ENCODE measurements at places on chromosomes 11 and 22.

GRCh38 chr11:86873573-86874083 lies 73.3 kb downstream of the PRSS23 start:
- DNase-seq = no peak

DNA sequence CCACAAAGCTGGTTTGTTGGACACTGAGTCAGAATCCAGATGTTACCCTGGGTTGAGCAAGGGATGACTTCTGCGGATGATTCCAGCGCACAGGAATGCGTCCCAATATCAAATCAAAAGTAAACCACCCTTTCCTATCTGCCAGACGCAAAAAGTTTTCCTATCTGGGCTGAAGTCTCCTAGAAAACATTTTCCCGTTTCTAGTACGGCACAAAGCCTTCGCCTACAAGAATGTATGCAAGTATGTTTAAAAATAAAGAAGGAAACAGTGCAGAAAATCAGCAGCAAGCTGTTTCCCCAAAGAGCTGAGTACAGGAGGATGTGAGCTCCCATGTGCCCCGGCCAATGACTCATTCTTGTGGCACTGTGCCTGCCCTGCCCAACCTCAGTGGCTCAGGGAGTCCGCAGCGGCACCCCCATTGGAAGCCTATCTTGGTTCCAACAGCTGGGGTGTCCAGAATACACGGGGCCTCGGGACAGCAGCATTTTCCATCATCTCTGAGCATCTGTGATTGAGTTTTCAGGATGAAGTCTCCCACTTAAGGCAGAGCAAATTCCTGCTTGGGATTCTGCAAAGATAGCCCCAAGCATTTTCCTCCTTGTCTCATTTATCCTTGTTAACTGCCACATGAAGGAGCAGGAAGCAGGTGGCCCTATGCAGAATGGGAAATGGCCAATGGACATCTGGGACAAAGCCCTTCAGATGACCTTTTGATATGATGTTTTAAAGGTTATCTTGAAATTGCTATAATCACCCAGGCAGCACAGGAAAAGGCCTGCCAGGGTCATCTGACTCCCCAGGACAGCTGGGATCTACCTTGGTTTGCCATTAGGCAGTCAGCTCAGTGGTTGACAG lies 17.5 kb downstream of the KCNJ5 start:
- peak; percentile 91 for DNase-seq

- no peak for DNase-seq
Measured at GRCh38 chr22:42639541-42640241, 710 bp downstream of the ATP5MGL start.

- no peak for DNase-seq
Measured at GRCh38 chr11:14902650-14903350, 10.8 kb upstream of the CYP2R1 start.

DNA sequence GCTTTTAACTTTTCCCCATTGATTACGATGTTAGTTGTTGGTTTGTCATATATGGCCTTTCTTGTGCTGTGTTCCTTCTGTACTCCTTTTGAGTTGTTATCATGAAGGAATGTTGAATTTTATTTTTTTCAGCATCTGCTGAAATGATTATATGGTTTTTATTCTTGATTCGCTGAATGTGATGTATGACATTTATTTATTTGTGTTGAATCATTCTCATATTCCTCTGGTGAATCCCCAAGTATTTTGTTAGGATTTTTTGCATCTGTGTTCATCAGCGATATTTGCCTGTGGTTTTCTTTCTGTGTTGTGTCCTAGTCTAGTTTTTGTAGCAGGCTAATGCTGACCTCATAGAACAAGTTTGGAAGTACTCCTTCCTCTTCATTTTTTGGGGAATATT lies 78.2 kb downstream of the GGT1 start:
- no peak for DNase-seq

GRCh38 chr11:73999581-74000306 lies 9.1 kb downstream of the UCP3 start:
- no peak for DNase-seq

DNA sequence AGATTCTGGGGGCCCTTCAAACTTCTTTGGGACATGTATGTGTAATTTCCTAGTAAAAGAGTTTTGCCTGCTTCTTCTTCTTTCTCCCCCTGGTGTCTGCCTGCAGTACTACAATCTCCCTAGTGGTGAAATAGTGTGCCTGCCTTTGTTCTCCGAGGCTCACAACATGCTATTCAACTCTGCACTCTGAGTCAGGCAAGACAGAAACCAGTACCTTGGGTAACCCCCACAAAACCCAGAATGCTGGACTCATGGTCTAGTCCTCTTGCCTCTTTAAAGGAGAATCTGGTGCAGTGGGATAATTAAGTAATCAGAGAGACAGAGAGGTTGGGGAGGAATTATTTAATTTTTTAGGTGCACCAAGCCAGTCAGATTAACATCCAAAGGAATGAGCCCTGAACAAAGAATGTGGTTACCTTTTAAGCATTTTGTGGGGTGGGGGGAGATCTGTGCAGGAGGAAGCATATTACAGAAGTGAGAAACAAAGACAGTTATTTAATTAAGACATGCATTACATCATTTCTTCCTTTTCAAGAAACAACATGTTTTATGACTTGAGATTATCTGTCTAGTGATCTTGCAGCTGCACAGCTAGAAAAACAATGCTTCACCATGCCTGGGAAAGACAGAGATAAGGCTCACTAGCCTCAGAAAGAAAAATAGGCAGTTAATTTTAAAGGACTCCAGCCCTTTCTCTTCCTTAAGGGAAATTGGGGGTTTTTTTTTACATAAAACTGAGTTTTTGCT lies 11.0 kb upstream of the MS4A6A start:
- peak; percentile 92 for DNase-seq

DNA sequence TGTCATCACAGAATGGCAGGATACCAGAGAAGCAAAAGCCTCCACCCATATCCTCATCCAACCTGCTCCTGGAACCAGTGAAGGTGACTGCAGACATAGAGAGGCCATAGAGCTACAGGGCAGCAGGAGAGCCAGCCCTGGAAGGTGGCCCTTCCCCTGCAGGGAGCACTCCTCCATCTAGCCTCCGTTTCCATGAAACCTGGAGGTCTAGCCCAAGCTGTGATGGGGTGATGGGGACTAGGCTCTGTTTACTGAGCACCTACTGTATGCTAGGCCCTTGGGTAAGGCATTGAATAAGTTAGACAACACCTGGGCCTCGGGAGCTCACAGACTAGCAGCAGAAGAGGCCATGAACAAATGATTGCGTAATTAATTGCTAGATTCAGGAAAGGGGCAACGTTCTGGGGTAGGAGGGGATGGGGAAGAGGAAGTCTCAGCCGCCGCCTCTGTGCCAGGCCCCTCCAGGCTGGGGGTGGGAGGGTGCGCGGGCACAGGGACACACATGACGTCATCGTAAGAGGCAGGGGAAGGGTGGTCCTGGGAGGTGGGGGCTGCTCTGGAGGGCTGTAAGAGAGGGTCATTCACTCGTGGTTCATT lies 784 bp upstream of the SYNGR1 start:
- DNase-seq = peak; percentile 94

All from Kasumi-1 (cell line).